ENCODE measurements at places on chromosomes 7 and 10.

DNA sequence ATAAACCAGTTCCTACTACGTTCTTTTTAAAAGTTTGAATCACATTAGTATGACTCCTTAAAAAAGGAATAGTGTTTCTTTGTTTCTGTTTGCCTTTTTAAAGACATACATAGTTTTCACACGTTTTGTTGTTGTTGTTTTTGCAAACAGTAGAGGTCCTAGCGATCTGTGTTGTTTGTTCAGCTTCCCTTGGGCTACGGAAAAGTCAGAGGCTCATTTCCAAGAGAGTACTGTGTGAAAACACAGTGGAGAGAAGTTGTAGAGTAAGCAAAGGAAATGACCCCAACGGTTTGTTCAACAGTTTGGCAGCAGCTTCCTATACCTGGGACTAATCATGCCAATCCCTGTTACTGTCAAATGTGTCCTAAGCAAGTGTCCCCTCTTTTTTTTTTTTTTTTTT is 87.1 kb upstream of the STEAP1 start:
- no peak for DNase-seq

DNA sequence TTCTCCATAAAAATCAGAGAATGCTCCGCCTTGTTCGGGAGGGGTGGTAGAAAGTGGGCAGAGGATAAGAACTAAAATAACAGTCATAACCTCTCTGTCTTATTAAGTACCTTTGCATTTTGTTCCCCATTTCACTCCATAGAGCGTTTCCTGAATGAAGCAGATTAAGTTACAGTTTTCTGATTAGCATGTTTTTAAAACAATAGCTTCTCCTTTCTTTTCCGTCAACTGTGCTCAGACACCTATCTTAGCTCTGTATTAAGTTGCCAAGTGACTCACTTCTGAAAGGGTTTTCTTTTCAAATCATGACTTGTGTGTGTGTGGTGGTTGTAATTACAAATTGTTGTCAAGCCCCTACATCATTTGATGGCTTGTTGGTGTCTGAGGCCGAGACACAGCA is 1.4 kb downstream of the HABP2 start:
- no peak for DNase-seq

DNA sequence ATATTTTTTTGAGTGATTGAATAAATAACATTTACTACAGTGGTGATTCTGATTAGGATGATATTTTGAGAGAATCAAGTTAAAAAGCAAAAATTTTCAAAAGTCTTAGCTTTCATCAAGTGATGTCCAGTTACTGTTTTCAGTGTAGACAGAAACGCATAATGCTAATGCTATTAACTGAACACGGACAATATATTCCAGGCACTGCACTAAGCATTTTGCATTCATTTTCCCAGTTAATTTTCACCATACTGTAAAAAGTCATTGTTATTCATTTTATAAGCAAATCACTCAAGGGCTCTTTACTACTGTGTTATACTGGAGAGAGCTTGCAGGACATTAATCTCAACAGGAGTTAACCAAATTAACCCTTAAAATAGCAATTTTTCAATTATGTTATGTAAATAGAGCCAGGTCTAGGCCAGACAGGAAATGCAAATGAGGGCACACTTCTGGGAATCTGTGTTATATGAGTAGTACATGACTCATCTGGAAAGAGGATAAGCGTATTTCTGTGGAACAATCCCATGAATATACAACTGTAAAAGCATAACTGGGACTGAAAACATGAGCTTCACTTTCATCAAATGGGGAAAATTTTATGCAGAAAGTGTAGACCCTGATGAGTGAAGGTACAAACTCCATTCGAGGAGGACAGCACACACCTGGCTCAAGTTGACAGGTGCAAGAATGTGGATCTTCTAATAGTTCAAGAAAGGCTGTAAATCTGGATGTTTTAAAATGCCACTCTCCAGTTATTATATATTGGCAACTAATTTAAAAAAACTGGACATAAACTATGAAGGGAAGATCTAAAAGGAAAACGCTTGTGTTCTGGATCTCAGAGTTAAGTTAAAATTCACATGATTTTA is 75.4 kb downstream of the ANK3 start:
- DNase-seq, result no peak

DNA sequence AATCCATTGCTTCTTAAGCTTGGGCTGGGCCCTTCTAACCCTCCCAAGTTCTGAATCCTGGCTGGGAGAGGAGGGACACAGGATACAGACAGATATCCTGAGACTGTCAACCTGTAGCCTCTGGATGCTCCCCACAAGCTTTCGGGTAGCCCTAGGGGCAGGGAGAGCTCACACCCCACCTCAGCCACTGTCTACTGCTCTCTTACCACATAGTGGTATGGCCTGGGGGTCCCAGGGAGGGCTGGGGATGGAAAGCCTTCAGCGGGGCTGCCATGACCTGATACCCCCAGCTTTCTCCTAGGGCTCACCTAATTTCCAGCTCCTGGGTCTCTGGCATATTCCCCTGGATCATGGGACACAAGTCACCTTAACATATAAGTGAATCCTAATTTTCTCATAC is 25.1 kb downstream of the CRHR2 start:
- no peak for DNase-seq

DNA sequence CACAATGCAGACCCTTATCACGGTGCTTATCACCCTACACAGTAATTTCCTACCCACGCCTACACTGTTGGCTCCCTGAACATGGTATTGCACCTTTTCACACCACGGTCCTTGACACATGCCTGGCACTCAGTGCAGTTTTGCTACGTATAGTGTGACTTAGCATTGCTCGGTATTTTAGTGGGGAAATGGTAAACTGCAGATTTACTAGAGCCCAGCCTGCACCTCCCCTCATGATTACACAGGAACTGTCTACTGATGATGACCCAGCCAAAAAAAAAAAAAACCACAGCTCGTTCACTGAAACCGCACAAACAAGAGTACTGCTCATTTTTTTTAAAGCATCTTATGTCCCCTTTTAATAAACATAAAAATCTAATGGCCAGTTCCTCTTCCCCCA is 124.2 kb upstream of the ZNF746 start:
- DNase-seq, result no peak

DNA sequence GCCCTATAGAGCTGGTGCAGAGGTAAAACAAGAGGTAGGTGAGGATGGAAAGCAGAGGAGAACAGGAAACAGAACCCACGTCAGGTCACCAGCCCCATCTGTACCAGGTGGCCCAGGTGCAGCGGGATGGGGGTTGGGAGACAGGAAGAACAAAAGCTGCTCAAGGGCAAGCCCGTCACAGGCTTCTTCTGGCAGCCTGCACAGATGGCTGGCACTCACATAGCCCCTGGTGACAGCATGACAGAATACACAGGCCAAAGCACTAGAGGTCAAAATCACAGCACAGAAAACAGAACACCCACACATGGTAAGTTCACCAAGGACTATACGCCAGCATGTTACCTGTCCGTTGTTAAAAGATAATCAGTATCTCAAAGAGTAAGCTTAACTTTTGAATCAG is 126.8 kb downstream of the GALNT11 start:
- DNase-seq, result no peak

Measured in T-helper 22 cell (primary cell).